ENCODE measurements at places on chromosomes 2 and 18.

DNA sequence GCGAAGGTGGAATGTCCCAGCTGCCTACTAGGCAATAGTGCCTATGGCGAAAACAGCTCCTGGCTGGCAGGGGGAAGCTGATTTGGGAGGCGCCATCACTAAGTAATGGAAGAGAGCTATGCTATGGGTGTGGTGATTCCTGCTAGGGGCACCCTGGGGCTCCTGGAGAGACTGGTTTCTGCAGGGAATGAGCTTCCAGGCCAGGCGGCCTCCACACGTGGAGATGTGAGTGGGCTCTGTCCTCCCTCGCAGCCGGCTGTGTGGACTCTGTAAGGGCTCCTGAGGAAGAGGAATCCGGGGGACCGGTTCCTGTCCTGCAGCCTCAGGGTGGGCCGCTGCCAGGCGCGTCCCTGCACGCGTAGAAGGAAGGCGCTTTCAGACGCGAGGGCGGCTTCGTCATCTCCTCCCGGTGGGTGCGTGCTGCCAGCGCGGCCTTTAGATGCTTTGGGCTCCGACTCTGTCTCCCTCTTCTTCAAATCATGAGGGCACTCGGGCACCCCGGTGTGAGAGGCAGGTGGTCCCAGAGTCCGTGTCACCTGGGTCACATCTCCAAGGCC, 55.5 kb upstream of the ANKRD62 start:
- no peak for DNase-seq

- DNase-seq, result no peak
Observed at GRCh38 chr2:233082931-233083755, 23.0 kb downstream of the INPP5D start.

DNA sequence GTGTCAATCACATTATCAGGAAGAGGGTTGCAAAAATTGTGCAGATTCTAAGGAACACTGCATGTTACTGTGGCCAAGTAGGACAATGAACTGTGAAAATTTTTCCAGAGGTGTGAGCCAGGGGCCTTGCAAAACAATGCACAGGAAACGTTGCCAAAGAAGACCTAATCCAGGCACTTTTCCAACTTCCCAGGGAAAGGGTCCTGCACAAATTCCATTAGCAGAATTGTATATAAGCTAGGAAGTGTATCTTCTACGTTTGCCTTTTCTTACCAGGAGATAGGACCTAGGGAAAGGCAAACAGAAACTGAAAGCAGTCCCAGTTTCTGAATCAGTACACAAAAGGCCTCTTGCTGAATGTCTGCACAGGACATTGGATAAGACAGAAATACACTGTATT, 1888.3 kb upstream of the CELF4 start:
- peak; percentile 88 for DNase-seq

- no peak for DNase-seq
Observed at GRCh38 chr2:38505779-38506178, 96.9 kb downstream of the HNRNPLL start.

GRCh38 chr18:78813936-78814710, 165.5 kb upstream of the SALL3 start:
- no peak for DNase-seq

DNA sequence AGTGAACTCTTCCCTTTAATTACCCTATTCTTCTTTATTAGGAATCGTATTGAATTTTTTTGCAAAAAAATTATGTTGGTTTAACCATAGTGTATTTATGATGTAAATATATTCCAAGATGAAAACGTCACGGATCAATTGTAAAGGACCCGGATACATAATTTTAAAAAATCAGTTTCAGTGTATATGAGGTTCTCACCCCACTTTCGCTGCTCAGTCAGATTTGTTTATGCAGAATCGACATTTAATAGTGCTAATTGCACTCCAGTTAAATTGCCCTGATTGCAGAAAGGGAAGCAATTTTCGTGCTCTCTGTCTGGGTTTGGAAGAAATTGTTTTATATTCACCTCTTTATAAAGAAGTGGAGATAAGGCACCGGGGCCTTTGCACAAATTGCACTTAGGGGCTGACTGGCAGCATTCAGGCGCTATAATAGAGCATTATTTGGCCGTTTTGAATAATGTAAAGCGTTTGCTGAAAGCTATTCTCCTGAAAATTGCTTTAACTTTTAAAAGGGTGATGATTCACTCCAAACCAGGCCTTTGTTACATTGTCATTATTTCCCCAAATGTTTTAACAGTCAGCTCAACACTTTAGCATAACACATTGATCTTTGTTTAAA, 3.0 kb upstream of the SP9 start:
- no peak for DNase-seq

- DNase-seq, result no peak
Observed at GRCh38 chr2:98474979-98475632, 30.4 kb downstream of the INPP4A start.

DNA sequence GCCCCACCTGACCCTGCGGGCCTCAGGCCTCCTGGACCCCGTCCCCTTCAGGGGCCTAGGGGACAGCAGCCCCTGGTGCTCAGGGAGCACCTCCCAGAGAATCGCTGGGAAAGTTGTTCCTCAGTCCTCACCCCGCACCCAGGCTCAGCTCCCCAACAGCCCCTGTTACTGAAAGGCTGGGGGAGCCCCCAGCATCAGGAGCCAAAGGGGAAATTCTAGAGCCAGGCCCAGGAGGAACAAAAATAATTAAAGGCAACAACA, 76.0 kb downstream of the MEX3C start:
- no peak for DNase-seq

GRCh38 chr2:29206941-29207340, 91.7 kb downstream of the CLIP4 start:
- DNase-seq, result no peak

- DNase-seq, result no peak
Observed at GRCh38 chr2:218357236-218358177, 850 bp downstream of the CATIP start.

DNA sequence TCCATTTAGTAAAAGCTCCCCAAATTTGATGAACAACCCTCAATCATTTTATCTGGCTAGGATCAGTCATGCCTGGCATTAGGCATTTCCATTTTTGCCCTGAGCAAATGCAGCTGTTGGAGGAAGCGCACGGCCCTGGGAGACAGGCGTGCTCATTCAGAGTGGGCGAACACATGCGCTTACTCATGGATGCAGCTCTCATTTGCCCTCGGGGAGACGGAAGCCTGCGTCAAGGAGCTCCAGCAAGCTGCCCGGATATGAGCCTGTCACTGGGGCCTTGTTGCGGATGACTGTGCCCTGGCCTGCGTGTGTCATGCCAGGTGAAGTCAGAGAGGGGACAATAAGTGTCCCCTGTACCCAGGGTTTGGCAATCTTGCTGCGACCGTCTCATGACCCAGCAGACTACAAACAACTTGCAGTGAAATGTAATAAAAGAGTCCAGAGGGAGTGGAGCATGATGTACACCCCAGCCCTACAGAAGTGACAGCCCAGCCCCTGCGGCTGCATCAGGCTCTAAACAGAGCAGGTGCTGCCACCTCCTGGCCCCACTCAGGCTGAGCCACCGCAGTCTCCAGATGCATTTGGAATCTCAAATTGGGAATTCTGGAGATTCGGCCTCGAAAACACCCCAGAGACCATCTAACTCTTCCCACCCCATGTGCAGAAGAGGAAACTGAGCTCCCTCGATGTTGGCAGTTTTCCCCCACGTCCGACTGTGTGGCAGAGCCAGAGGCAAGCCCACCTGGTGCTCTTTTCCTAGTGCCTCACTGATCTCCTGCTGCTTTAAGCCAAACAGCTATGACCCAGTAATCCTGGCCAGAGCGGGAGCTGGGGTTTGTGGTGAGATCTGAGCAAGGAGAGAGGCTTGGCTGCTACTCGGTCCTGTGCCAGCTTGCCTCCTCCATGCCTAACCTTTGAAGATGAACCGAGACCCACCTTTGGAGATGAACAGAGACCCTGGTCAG, 105.0 kb upstream of the ALK start:
- DNase-seq, result no peak

GRCh38 chr2:218648088-218648786, 11.2 kb downstream of the ZNF142 start:
- no peak for DNase-seq

DNA sequence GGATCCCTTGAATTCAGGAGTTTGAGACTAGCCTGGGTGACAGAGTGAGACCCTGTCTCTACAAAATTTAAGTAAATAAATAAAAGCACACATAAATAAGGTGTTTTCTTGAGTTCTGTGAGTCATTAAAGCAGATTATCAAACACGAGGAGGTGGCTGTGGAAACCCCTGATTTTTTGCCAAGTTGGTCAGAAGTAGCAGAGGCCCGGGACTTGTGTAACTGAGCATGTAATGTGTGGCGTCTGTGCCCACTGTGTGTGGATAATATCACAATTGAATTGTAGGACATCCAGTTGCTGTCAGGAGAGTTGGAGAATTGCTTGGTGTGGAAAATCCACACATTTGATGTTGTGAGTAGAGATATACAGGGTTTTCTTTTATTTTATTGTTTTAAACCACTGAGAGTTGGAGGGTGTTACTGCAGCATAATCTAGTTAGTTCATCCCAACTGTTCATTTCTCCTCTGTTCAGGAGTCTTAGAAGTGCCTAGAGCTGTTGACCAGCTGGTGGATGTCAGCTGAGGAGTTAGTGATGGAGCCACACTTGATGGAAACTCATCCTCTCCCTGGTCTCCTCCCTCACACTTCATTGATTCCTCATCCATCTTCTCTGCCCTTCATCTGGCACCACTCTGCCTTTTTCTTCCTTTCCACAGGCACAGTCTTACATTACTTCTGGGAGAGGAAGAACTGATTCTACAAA, 45.9 kb upstream of the RHOB start:
- DNase-seq, result no peak

- DNase-seq, result no peak
Observed at GRCh38 chr18:21105936-21106335, 5.7 kb downstream of the ROCK1 start.

DNA sequence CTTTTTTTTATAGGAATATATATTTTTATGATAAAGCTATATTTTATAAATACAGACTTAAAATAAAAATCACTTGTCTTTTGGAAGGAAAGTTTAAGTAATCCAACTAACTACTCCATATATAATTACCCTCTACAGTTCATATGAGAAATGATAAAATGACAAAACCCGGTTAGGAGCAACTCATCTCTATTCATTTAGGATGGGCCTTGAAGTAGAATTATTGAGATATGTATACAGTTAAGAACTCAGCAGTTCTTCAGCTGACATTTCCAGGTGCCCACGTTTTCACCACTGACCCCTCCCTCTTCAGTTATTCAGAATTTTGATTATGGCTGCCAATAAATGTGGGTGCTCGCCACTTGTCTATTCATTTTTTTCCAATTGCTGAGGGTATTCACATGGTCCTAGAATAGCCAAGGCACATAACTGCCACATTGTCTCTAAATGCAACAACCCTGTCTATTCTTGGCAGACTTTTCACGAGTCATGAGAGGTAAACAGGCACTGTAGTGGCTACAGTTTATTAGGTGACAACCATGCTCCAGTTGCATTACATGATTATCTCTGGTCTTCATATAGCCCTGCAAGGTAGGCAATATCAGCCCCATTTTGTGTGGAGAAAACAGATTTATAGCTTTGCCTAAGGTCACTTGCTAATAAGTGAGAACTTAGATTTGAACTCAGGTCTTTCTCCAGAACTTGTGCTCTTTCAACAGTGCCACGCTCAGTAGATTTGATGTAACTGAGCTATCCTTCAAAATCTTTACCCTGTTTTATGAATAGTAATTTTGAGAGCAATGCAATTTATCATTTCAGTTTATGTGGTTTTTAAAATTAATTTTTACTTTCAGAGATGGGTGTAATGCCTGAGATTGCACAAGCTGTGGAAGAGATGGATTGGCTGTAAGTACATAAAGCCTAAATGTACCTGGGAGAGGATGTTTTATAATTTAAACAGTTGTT, 2.9 kb downstream of the DDX1 start:
- DNase-seq, result no peak

GRCh38 chr18:59874166-59874565, 25.6 kb upstream of the PMAIP1 start:
- DNase-seq, result peak; percentile 64

DNA sequence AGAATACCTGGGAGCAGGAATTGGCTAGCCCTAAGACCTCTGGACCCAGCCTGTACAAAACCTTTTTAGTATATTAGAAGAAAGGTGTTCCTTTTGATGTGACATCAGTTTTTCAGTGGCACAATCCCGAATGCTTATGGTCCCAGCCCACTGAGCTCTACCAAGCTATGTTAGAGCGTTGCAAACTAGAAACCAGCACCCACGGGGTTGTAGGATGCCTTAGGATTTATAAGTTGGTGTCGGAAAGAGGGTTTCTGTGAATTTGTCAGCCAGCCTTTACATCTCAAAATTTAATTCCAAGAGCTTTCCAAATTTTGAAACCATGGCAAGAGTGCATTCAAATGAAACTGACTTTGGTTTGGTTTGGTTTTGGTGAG, 499 bp upstream of the LMAN1 start:
- no peak for DNase-seq

DNA sequence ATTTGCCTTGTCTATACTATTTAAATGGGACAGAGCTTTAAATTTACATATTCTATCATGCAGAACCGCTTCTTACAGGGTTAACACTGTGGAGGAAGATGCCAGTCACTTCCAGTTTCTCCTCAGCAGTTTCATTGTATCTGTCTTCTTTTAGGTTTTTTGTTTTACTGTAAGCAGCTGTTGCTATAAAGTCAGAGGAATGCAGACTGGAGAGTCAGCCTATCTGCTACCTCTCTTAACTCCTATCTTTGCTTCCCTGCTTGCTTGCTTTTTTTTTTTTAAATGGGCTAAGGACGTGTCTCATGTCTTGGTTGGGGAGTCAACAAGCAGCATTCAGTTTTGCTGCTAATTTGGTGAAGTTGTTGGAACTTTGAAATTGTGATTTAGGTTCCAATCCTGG, 8.9 kb downstream of the EPC2 start:
- DNase-seq, result no peak

- no peak for DNase-seq
Observed at GRCh38 chr2:240571314-240571973, 3.2 kb downstream of the RNPEPL1 start.

- DNase-seq, result no peak
Observed at GRCh38 chr2:133352719-133353118, 215.5 kb downstream of the NCKAP5 start.

DNA sequence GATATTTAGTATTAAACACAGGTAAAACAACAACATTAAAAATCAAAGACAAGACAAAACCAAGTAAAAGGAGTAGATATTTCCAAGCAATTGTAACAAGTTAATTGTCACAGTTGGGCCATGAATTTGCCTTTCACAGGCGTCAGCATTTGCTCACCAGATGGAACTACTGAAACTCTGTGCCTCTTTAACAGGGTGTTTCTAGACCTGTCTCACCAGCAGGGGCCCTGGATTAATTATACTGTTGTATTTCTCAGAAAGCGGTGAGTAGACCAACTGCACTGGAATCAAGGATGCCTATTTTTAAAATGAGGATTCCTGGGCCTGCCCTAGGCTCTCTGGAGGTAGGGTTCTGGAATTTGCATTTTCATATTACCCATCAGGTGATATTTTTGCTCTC, 92.6 kb downstream of the UPP2 start:
- DNase-seq, result no peak

- DNase-seq, result no peak
Observed at GRCh38 chr2:160287476-160287875, 87.4 kb upstream of the ITGB6 start.

All from glomerular endothelial cell (primary cell).